ENCODE measurements at places on chromosomes 4 and X. TPM values are rescaled to one million over a fixed set of nuclear protein-coding genes. Genes with fewer than 3 reads are reported as not detected.

The GAR1 gene
- 5.9 TPM for total RNA-seq

The SMR3B gene
- not detected for total RNA-seq

GRCh38 chr4:37802068-37802666 lies 24.3 kb upstream of the PGM2 start:
- DNase-seq: no peak

DNA sequence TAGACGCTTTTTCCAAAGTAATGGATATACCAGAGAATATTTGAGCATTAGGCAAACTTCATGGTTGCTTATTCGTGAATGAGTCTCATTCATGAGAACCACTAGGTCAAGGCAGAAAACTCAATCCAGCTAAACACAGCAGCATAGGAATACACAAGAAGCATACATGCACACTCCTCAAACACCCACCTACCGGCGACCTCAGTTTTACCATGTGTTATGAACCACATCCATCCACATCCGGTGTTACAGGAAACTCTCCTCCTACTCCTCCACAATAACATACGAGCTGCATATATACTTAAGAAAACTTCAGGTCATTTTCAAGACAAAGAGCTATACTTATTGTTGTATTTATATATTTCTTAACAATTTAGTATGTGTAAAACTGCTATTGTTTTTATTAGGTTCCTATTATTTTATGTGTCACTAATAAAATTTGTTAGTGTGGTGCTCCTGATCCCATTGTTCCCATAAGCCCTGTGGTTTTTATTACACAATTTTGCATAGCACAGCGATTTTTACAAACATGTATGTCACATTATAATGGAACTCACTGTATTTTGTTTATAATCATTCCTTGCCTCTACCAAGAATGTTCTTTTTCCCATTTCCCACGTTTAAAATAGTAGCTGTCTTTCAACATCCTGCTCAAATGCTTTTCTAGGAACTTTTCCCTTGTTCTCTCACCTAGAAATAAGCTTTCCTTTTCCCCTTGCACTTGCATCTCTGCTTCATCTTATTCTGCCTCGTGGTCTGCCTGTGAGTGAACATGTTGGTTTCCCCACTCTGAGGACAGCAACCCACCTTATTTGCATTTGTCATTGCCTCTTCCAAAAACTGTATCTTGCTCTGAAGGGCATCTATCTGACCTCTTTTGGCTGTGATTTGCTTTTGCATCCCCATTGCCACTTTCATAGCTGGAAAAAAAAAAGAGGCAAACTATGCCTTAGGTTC lies 48.3 kb downstream of the STBD1 start:
- no peak for DNase-seq

DNA sequence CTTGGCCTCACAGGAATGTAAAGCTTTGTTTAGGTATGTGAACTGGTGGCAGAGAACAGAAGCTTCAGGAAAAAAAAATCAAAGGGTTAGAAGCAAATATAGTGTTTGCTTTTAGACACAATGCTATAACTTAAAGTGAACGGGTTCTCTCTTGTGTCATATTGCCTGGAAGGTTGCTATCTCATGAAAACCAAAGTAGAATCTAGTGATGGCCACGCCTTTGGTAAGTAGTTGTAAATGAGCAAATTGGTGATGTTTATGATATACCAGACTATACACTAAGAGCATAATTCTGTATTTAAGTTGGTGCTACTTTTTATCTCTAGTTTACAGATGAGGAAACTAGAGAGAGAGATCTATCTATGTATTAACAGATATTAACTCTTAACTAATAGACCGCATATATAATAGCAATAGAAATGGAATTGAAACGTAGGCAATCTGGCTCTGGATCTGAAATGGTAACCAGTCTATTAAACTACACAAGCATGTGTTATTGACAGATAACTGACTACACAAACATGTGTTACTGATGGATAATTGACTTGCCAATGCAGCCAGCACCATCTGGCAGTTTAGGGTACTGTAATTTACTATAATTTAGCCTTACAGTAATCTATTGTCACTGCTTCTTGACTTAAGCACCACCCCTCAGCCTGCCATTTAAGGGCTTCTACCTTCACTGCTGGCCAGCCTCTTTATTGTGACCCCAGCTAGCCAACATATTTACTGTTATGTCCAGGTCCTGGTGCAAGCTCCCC lies 40.8 kb downstream of the HCCS start:
- no peak for DNase-seq

GRCh38 chrX:102650903-102651241 lies 411 bp upstream of the GPRASP1 start:
- no peak for DNase-seq

DNA sequence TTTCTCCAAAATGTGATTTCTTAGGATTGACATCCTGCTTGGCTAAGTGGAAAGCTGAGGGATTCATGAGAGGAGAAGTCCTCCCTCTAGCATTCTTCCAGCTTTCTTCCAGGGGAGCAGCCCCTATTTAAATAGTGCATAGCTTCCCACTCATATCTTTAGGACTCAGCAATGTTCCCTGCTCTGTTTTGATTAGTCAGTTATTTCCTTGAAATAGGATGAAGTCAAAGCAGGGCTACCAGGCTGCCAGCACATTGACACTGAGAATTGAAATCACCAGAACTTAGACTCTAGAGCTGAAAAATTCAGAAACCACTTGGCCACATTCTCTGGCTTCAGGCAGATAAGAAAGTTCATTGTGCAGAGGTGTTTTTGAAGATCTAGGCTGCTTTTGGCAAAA lies 74.7 kb upstream of the SMAD1 start:
- no peak for DNase-seq

GRCh38 chrX:103754401-103754800 lies 22.2 kb upstream of the PLP1 start:
- DNase-seq: no peak
